Esophagus squamous epithelium (tissue), 5 donors: ENCODE measurements at places on chromosomes 11 and 22.

- DNase-seq: no peak
Observed at GRCh38 chr22:36182056-36182455, 19.6 kb downstream of the APOL4 start.

- no peak for DNase-seq
Observed at GRCh38 chr11:15640318-15640717, 525.6 kb downstream of the INSC start.

DNA sequence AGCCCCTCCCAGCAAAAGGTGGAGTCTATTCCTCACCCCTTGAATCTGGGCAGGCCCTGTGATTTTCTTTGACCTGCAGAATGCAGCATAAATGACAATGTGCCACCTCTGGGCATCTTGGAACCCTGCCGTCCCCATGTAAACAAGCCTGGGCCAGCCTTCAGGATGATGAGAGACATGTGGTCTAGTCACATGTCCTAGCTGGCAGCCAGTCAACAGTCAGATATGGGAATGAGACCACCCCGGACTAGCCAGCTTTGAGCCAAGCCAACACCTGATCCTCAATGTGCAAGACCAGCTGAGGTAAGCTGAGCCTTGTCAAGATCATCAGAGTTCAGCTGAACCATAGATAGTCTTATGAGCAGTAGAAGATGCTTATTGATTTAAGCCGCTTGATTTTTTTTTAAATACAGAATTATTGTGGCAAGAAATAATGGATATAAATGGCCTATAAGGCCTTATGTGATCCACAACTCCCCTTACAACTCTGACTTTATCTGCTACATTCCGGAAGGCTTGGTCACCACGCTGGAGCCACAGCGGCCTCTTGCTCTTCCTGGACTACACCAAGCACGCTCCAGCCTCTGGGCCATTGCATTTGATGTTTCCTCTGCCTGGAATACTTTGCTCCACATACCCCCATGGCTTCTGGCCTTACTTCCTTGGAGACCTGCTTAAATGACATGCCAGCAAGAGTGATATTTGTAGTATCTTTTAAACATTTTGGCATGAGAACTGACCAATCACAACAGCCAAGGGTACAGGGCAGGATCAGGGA is 225.9 kb upstream of the SESN3 start:
- DNase-seq: no peak

DNA sequence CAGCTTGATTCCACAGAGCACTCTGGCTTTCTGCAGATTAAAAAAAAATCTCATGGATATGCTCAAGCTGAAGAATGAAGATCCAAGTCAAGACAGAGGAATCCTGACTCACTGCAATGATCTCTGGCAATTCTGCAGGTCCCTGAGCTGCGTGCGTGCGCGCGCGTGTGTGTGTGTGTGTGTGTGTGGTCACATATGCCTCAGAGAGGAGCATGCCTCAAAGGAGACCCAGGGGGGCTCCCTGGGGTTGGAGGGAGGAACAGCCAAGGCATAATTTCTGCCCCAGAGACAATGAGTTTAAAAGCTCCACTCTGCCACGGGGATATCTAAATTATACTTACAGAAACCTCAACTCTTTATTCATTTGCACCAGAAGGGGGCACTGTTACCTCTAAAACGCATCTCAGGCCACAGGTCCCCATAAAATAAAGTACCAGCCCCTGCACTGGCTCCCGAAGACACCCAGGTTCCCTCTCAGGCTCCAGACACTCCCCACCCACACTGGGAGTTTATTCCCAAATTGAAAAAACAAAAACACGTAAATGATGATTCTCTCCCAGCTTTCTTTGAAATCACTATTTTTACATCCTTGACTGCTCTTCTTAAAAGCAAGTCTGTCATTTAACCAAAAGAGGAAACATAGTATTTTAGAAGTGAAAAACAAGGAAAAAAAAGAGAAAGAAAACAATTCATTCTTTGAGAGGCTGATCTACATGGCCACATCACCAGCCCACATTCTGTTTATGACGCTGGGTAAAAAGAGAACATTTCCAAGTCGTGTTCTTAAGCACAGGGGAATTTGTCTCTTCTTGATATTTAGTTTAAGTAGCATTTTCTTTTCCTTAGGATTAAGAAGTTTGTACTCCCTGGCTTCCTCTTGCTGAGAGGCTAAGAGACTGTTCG is 401.0 kb downstream of the LARGE1 start:
- no peak for DNase-seq

- DNase-seq: no peak
Observed at GRCh38 chr11:118714816-118715215, 35.4 kb upstream of the TREH start.

- no peak for DNase-seq
Observed at GRCh38 chr11:16859651-16860050, 121.2 kb downstream of the C11orf58 start.

DNA sequence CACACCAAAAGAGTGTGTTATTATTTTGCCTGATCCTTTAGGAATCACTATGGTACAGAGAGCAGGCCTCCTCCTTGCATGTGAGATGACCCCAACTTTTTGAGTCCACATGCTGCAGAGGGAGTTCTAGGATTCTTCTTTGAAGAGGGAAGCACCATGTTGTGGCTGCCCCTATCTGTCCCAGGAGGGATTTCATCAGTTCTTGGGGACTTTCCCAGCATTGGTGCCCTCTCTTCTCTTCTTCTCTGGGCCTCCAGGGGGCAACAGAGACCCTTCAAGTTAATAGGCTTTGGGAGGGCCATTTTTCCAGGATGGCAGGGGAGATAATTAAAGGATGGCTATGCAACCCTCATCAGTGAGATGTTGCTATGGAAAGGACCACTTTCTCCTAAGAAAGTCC is 3.6 kb downstream of the MMP1 start:
- DNase-seq: no peak

- no peak for DNase-seq
Observed at GRCh38 chr11:59862252-59862651, 4.0 kb downstream of the TCN1 start.

- DNase-seq: no peak
Observed at GRCh38 chr11:110184456-110184855, 91.3 kb downstream of the ZC3H12C start.

GRCh38 chr22:30240541-30241417 is 5.8 kb downstream of the LIF start:
- no peak for DNase-seq

- no peak for DNase-seq
Observed at GRCh38 chr11:101269990-101270660, 140.5 kb upstream of the PGR start.

DNA sequence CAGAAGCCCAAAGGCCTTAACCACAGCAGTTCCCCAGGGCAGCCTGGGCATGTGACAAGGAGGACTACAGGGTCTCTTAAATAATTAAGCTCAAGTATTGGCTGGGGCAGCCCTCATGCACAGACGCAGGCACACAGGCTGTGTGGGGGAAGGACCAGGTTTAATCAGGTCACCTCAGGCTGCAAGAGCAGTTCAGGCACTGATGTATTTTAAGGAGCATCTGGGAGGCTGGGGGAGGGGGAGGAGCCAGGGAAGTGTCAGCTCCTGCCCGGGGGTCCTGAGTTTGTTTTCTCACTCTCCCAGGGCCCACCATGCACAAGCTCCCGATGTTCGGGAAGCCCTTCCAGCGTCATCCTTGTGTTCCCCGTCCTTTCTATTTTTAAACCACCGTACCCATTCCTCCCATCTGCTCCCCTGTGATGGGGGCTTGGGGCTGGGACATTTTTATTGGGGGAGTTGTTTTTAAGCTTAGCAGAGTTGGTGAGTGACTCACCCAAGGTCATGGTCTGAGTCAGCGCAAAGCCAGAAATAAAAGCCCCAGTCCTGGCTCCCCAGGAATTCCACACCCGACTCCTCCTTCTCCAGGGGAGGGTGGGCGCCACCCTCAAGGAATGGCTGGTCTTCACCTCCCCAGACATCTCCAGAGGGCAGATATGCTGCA is 2.4 kb downstream of the CSDC2 start:
- DNase-seq: no peak

GRCh38 chr11:67416416-67417335 is 1.2 kb downstream of the CARNS1 start:
- no peak for DNase-seq

DNA sequence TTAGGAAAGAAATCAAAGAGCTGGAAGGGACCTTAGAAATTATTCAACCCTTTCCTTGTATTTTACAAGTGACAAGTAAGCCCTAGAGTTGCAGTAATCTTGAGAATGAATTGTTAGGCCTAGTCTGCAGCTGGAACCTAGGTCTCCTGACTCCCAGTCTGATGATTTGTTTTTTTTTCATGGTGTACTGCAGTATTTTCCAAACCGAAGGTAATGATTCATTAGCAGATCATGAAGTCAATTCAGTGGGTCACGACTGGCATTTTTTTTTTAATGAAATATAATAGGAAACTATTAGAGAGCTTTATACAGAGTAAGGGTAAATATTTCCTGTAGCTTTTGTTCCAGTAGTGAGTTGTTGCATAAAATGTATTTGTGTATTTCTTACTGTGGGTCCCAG is 42.8 kb downstream of the EXT2 start:
- no peak for DNase-seq

DNA sequence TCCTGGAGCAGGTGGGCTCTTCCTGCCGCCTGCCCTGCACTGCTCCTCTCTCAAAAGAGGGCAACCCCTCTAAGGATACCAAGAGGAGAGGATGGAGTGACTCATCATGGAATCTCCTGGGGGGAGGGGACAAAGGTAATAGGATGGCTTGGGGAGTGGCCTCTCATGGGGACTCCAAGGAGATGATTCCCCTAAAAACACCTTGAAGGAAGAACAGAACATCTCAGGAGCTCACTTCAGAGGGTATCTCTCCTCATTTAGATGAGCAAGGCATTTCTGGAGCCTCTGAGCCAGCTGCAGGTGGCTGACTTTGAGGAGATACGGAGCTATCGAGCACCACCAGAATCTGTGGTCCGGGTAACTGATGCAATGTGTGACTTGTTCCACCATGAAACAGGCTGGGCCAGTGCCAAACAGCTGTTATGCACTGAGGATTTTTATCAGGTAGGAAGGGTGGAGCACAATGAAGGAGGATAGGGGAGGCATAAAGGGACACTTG is 40.2 kb downstream of the RRP8 start:
- DNase-seq: no peak

- no peak for DNase-seq
Observed at GRCh38 chr11:103586756-103587155, 449.7 kb upstream of the DDI1 start.

- DNase-seq: no peak
Observed at GRCh38 chr11:116117331-116118137, 613.3 kb upstream of the CADM1 start.

DNA sequence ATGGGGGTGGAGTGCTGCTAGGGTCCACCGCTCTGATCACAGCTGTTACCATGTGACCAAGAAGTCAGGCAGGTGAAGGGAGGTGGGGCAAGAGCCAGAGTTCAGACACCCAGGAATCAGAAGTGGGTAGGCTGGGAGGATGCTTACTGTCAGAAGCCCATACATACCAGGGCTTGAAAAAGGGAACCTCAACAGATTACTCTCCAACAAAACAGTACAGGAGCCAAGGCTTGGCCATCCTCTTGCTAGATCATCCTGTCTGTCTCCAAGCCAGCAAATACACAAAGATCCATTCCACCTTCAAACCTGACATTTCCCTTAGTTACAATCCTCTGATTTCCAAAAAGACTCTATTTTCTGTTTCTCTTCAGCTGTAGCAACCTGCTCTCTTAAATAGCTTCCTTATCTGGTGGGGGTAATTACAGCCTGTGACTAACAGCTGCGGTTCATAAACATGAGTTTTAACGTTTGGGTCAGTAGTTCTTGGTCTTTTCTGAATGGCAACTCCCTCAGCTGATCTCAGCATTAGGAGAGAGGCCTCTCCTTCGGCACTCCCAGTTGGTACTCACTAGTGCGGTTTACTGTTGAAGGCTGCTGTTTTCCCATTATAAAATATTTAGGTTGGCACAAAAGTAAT is 31.1 kb upstream of the WT1 start:
- DNase-seq: no peak

DNA sequence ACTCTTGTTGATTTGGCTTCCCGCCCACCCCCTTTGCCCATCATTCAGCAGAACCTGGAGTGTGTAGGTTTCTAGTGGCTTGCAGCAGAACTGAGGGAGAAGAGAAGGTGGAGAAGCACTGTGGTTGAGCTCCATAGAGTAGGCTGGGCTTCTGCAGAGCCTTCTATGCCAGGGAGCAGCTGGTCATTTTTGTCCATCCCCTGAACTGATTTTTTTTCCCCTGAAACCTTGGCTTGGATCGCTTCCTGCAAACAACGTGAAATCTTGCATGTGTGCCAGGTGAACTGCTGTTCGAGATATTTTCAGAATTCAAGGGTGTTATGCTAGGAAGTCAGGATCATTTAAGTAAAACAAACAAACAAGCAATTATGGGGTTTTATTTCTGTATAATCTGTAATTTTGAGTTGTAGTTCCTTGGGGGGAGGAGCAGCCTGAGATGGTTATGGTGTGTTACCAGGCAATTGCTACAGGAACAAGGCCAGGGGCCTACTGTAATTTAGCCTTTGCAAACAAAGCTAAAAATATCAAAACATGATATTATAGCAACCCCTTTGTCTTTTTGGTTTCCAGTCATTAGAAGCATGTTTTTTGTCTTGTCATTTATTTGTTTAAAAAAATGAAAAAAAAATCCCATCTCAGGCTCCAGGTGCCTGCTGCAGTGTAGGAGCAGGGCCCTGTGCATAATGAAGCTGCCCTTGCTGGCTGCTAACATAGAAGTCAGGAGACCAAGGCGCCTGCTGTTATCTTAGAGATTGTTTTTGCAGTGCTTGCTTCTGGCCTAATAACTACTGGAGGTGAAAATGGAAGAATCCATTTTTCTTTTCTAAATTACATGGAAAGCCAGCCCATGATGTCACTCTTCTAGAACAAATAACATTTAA is 152.4 kb upstream of the TTC12 start:
- DNase-seq: no peak

DNA sequence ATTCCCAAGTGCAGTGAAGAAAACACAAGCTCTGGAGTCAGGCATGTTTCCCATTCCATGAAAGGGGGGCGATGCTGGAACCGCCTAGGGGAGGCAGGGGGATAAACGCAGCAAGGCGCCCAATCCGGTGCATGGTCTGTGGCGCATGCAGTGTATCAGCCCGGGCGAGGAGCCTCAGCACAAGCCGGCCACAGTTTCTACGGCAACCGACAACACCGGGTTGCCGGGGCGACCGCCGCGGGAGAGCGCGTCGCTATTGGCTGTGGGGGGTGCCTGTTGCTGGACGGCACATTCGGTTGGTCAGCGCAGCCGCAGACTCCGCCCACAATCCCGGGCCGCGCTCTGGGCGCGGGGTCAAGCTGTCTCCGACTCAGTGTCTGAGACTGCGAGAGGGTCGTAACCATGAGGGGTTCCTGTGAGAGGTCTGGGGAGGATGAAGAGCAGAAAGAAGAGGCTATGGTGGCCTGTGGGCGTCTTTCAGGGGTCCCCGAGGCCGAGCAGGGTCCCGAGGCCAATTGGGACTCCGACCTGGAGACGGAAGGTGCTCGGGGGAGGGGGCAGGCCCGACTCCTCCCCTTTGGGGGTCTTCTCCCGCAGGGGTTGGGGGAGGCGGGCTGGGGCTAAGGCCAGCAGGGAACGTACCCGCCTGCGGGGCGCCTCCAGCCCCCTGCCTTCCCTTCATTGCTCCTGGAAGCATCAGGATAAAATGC is at the start of gene LRRC74B:
Gene LRRC74B (plus strand): TSS at position 362 of the 710 bp plus-strand sequence. CDS start 41 bp downstream, at position 403.
- DNase-seq: peak; percentile 25

DNA sequence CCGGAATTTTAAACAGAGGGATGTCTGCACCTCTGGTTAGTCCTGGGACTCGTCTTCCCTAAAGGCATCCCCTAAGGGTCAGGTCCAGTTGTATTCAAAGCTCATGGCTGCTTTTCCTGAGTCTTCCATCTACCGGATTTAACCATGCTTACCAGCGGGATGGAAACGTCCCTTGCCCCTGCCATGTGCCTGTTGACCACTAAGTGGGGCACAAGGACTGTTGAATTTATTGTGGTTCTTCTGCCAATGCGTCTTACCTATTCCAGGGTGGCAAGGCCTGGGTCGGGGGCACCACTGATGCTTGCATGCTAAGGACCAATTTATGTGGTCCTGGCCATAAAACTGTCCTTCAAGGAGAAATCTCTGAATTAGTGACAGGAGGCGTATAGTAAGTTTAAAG is 25.6 kb downstream of the ANKRD42 start:
- DNase-seq: no peak
